ENCODE measurements at places on chromosomes 7 and 10.

GRCh38 chr10:70374775-70375614, 7.4 kb downstream of the LRRC20 start:
- H3K36me3 ChIP-seq, result no peaks in the 10 kb centered on the region
- H3K27me3 ChIP-seq, result no peaks in the 10 kb centered on the region
- H3K27ac ChIP-seq, result no peak overlapping the region
- H3K4me1 ChIP-seq, result peaks cover 4% of the 10 kb centered on the region
- no peak for DNase-seq

DNA sequence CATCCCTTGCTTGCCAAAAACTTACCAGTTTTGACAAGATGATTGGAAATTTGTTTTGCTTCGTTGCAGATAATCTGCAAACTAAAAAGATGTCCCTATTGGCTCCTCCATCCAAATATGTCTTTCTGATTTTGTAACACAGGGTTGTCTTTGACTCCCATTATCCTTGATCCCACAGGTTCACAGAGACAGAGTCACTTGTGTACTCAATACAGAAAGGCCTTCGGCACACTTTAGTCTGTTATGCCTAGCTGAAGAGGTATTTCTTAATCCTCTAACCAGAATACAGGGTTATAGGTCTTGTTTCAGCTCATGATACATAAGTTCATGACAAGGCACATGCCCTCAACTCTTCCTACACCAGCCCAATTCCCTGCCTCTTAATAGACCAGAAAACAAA, 10.7 kb upstream of the CNNM1 start:
- no peak for DNase-seq
- H3K4me1 ChIP-seq, result peaks cover 3% of the 10 kb centered on the region
- H3K36me3 ChIP-seq, result no peaks in the 10 kb centered on the region
- no peak overlapping the region for H3K27ac ChIP-seq
- H3K4me3 ChIP-seq, result no peak overlapping the region

GRCh38 chr7:99451936-99452335, 13.2 kb downstream of the CPSF4 start:
- peaks cover 29% of the 10 kb centered on the region for H3K36me3 ChIP-seq
- no peak for DNase-seq
- no peak overlapping the region for H3K4me3 ChIP-seq

- H3K27ac ChIP-seq, result no peak overlapping the region
- DNase-seq, result no peak
- no peaks in the 10 kb centered on the region for H3K27me3 ChIP-seq
- no peak overlapping the region for H3K4me3 ChIP-seq
- H3K4me1 ChIP-seq, result no peaks in the 10 kb centered on the region
Observed at GRCh38 chr7:40551685-40552576, 417.1 kb downstream of the SUGCT start.

- no peak for DNase-seq
- no peaks in the 10 kb centered on the region for H3K27me3 ChIP-seq
- H3K4me3 ChIP-seq, result no peak overlapping the region
- H3K27ac ChIP-seq, result no peak overlapping the region
- no peaks in the 10 kb centered on the region for H3K36me3 ChIP-seq
- H3K4me1 ChIP-seq, result no peaks in the 10 kb centered on the region
Observed at GRCh38 chr7:80624763-80625162, 13.7 kb upstream of the CD36 start.

DNA sequence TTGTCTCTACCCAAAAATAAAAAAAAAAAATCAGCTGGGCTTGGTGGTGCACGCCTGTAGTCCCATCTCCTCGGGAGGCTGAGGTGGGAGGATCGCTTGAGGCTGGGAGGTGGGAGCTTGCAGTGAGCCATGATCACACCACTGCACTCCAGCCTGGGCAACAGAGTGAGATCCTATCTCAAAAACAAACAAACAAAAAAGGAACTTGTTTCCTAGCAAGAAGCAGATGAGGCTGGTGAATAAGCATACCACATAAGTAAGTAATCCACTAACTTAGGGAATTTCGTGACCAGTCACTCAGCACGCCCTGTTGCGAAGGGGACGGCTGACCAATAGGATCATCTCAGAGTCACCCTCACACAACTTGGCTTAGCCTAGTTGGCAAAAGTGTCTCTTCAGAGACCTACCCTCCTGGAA, 64.6 kb downstream of the CUX1 start:
- H3K36me3 ChIP-seq, result no peaks in the 10 kb centered on the region
- no peak overlapping the region for H3K4me3 ChIP-seq
- peaks cover 14% of the 10 kb centered on the region for H3K4me1 ChIP-seq
- peaks cover 4% of the 10 kb centered on the region for H3K27me3 ChIP-seq

- DNase-seq, result no peak
- peaks cover 21% of the 10 kb centered on the region for H3K27me3 ChIP-seq
- H3K4me3 ChIP-seq, result peak overlapping the region; percentile 97
- peak overlapping the region; percentile 87 for H3K27ac ChIP-seq
- peaks cover 30% of the 10 kb centered on the region for H3K4me1 ChIP-seq
- peaks cover 41% of the 10 kb centered on the region for H3K36me3 ChIP-seq
Observed at GRCh38 chr10:73494877-73495225, 973 bp downstream of the PPP3CB start.

DNA sequence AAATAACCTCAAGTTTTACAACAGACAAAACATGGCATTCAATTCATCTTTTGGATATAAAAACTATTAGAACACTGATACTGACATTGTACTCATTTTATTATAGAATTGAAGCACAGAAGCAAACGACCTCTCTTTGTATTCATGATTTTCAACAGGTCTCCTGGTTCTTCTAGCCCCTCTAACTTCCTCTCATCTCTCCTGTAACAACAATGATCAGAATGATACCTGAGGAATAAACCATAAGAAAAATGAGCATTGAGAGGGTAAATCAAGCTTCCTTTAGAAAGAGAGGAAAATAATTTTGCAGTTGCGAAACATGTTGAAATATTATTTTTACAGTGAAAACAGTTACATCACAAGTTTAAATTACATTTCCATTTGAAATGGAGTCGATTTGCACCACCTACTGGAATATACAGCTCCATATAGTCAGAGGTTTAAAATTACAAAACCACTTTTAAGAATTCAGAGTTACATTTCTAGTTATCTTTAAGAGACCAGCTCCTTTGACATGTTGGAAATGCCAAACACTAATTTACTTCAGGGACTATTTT, 17.5 kb upstream of the TEX36 start:
- no peak overlapping the region for H3K27ac ChIP-seq
- no peaks in the 10 kb centered on the region for H3K27me3 ChIP-seq
- no peaks in the 10 kb centered on the region for H3K4me1 ChIP-seq
- DNase-seq, result no peak
- no peak overlapping the region for H3K4me3 ChIP-seq

GRCh38 chr7:112897839-112898431, 107.7 kb upstream of the TMEM168 start:
- no peak overlapping the region for H3K27ac ChIP-seq
- H3K36me3 ChIP-seq, result peaks cover 9% of the 10 kb centered on the region
- H3K4me3 ChIP-seq, result no peak overlapping the region
- H3K4me1 ChIP-seq, result no peaks in the 10 kb centered on the region
- H3K27me3 ChIP-seq, result peaks cover 4% of the 10 kb centered on the region

- H3K4me3 ChIP-seq, result no peak overlapping the region
- no peak overlapping the region for H3K27ac ChIP-seq
- no peaks in the 10 kb centered on the region for H3K4me1 ChIP-seq
Observed at GRCh38 chr10:96814264-96814663, 17.8 kb upstream of the LCOR start.

DNA sequence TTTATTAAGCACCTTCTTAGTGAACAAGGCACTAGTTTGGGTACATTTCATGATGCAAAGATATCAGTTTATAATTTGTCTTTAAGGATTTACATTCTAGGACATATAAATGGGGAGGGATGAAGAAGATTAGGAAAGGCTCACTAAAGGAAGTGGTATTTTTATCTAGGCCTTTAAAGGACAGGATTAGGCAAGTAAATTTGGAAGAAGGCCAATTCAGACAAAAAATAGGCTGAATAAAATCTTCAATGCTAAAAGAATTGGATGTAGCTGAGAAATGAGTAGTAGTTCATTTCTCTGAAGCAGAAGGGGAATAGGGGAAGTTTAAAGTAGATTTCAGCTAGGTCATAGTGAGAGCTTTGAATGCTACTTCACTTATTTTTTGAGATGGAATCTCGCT, 4.8 kb upstream of the FAM24B start:
- H3K27me3 ChIP-seq, result no peaks in the 10 kb centered on the region
- no peak overlapping the region for H3K4me3 ChIP-seq
- no peaks in the 10 kb centered on the region for H3K4me1 ChIP-seq
- H3K27ac ChIP-seq, result no peak overlapping the region

DNA sequence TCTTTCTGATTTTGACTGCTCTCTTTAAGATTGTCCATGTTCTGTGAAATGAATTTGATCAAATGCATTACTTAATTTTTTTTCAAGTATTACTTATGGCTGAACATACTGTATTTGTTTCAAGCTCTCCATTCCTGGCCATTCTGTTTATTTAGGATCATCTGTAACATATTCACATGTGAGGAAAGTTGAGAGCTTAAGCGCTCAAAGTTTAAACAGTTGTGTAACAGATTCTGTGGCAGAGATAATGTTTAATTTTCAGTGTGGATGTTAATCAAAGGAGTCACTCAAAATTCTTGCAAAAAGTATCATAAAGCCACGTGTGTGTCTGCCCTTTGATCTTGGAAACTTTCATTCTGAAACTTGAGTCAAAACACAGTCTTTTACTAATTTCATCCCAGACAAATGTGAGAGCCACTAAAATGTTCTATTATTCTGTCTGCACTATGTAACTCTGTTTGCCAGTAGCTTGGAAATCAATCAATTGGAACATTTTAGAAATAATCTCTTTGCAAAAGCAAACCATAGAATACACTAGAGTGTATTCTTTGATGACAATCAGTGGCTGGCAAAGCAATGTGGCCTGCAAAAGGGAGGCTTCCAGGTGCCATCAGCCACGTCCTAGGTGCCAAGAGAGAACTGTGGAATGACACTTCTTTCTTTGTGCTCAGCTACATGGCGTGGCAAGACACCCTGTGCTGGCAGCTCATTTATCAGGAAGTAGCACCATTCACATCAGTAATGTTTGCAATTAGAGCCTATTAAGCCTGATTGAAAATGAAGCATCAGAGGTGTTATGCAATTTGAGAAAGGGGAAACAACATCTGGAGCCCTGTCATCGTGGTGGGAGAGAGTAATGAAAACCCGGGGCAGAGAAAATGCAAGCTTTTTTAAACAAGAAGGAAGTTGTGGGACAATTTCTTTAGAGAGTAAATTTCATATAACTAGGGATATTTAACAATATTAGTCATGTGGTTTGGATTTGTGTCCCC, 40.9 kb downstream of the ARL5B start:
- H3K27me3 ChIP-seq, result no peaks in the 10 kb centered on the region
- H3K36me3 ChIP-seq, result no peaks in the 10 kb centered on the region
- no peaks in the 10 kb centered on the region for H3K4me1 ChIP-seq
- no peak for DNase-seq

DNA sequence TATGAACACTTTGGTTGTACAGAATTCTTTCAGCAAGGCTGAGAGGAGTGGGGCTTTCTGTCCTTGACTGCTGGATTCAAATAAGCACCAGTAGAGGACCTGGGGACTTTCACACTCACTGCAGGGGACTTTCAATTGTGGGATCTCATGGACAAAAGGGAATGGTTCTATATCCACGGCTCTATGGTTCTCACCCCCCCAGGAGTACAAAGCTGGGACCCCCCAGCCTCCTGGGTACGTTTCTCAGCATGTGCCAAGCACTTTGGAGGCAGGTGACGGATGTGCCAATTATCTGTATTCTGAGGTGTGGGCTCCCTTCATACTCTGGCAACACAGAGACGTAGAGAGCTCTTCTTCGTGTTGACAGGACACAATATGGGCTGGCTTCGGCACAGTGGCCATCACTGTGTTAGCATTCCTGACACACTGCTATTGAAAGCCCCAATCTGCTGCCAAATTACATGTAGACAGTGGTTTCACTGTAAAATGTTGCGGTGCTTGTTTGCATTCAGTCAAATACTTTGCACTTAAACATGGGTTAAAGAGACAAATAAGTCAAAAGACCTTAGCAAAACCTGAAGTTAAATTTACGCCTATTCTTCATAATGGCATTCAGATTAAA, 92.7 kb upstream of the SAMD8 start:
- DNase-seq, result no peak
- peaks cover 14% of the 10 kb centered on the region for H3K4me1 ChIP-seq
- H3K4me3 ChIP-seq, result no peak overlapping the region
- H3K27ac ChIP-seq, result no peak overlapping the region
- H3K36me3 ChIP-seq, result peaks cover 8% of the 10 kb centered on the region

GRCh38 chr10:78540355-78541076, 506.9 kb downstream of the RPS24 start:
- no peak for DNase-seq
- H3K36me3 ChIP-seq, result no peaks in the 10 kb centered on the region
- no peaks in the 10 kb centered on the region for H3K4me1 ChIP-seq
- H3K27me3 ChIP-seq, result no peaks in the 10 kb centered on the region
- no peak overlapping the region for H3K27ac ChIP-seq

All from endothelial cell (in vitro differentiated cells).